AML-193 (cell line): ENCODE measurements at places on chromosomes 2 and 18.
A peak's percentile ranks its signal among the peaks of the same experiment; 100 is the strongest.

- peak; percentile 71 for DNase-seq
Measured at GRCh38 chr18:74963820-74964446, 245.0 kb downstream of the PTGR3 start.

DNA sequence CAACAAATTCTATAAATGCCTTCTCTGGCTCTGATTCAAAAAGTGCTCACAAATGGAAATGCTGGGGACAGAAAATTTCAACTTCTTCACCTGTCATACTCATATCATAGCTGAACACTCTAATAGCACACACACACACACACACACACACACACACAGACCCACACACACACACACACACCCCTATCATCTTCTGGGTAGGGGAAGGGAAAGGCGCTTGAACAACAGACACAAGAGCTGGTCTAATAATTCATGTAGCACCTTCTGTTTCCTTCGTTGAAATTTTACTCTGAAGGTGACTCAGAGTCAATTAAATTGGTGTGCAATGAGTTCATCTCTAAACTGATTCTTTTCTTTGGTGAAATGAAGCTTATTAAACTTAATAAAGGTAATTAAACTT is 32.9 kb downstream of the CD28 start:
- no peak for DNase-seq

- no peak for DNase-seq
Measured at GRCh38 chr2:213229814-213230213, 54.5 kb upstream of the SPAG16 start.

DNA sequence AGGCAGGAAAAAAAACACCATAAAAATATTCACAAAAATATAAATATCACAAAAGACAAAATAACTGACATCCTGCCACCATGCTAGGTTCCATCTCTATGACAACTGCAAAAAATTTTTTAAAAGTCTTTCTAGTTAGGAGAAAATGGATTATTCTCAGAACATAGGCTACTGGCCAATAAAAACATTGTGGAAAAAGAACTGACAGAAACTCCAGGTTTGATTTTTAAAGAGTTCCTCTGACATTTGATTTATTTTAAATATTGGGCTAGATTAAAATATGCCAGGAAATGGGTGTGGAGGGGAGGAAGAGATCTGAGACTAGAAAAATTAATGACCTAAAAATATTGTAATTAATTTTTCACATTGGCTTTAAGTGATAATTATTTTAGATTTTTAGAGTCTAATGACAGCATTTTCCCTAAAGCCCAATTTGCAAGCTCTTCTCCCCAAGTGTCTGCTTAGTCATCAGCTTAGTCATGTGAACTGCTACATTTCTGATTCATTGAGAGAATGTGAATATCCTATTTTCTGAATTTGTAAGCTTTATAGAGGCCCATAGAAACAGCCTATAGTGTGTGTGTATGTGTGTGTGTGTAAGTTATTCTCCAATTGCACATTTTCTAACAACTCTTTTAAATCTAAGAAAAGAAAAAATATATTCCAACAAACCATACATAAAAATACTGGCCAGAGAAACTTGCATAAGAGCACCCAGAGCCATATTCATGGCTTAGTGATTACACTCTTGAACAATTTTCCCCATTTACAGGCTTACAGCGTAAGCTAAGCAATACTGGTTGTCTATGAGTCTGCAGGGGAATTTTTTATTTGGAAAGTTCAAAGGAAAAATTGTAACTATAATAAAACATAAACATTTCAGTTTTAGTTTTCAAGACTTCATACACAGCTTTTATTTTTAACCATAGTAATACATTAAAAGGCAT is 48.4 kb downstream of the TMEFF2 start:
- no peak for DNase-seq

DNA sequence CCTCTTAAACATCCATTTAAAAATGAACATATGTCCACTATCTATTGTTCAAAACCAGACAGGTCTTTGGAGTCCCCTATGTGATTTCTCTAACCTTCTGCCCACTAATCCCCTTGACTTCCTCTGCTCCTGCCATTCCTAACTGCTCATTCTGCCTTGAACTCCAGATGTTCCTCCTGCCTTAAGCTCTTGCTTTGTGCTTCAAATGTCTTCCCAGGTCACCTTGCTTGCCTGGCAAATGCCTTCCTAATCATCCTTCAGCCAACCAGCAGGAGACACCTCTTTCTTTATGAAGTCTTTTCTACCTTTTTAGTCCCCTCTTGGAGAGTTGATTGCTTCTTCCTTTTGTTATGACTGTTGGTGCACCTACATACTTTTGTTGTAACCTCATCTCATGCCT is 1043.0 kb upstream of the CHAC2 start:
- no peak for DNase-seq

DNA sequence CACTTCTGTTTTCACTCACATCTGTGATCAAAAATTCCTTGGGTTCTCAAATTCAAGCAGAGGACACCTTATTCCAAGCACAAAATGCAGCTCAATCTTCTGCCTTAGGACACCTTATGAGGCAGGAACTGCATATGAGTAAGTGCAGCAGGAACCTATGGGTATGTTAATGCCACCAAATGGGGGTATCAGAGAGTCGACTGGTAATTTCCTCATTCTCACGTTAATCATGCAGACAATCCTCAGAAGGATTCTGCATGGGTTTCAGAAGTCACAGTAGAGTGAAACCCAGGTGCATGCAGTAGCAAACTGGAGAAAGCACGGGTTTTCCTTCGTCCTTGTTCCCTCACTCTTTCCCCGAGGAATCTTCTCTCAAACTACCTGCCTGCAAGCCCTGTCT is 452.8 kb downstream of the CBLN2 start:
- no peak for DNase-seq

DNA sequence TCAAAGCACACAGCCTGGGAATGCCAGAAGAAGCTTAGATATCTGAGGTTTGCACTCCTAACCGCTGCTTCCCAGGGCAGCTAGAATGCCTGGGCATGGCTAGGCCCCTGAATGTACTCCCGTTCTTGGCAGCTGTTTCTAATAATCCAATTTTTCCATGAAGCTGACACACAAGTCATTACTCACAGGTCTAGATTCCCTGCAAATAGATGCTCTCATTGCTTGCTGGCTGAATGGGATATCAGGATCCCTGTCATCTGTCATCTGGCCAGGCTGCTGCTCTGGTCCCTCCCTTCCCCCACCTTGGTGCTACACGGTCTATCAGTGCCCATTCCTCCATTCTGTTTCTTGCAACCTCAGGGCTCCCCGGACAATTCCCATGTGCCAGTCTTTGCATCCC is 40.7 kb upstream of the TEX51 start:
- no peak for DNase-seq

DNA sequence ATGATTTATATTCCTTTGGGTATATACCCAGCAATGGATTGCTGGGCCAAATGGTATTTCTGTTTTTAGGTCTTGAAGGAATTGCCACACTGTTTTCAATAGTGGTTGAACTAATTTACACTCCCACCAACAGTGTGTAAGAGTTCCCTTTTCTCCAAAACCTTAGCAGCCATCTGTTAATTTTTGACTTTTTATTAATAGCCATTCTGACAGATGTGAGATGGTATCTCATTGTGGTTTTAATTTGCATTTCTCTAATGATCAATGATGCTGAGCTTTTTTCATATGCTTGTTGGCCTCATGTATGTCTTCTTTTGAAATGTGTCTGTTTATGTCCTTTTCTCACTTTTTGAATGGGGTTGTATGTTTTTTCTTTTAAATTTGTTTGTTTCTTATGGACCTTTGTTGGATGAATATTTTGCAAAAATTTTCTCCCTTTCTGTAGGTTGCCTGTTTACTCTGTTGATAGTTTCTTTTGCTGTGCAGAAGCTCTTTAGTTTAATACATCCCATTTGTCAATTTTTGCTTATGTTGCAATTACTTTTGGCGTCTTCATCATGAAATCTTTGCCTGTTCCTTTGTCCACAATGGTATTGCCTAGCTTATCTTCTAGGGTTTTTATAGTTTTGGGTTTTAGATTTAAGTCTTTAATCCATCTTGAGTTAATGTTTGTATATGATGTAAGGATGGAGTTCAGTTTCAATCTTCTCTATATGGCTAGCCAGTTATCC is 119.7 kb upstream of the XIRP2 start:
- no peak for DNase-seq

GRCh38 chr18:59268721-59269562 is 4.3 kb downstream of the RAX start:
- DNase-seq: no peak

DNA sequence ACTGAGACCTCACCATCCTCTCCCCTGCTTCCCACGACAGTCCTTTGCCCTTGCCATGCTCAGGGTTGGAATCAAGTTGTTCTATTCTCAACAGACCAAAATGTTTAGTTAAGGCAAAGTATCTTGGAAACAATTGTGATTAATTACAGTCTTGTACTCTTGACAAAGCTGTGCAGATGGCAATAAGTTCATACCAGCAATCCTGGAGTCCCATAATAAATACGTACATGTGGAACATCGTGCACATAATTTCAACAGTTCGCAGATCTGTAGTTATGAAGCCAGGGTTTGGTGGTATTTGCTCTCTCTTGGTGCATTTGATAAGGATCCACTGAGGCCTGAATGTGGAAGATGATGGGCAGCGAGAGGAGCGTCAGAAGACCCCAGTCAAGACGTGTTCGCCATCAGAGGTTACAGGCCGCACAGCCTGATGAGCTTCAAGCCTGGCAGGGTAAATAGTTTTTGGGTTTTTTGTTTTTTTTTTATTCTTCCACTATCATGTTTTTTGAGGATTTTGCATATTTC is 52.9 kb upstream of the EML6 start:
- DNase-seq: no peak

GRCh38 chr18:65934874-65935273 is 184.1 kb downstream of the CDH7 start:
- DNase-seq: no peak

GRCh38 chr18:70044632-70045031 is 97.0 kb upstream of the CD226 start:
- DNase-seq: no peak

GRCh38 chr18:24076950-24077349 is 61.9 kb upstream of the CABYR start:
- no peak for DNase-seq
